RPMI7951 (cell line): ENCODE measurements at places on chromosomes 16 and 17.
A peak's percentile ranks its signal among the peaks of the same experiment; 100 is the strongest.

- peak; percentile 32 for DNase-seq
Measured at GRCh38 chr17:48625495-48626244, 488 bp downstream of the HOXB9 start.

- no peak for DNase-seq
Measured at GRCh38 chr16:79071424-79071823, 529.1 kb downstream of the MAF start.

GRCh38 chr17:68053231-68054013 is 17.9 kb downstream of the KPNA2 start:
- peak; percentile 90 for DNase-seq

GRCh38 chr16:96935-97381 is 18.9 kb downstream of the MPG start:
- peak; percentile 77 for DNase-seq

- no peak for DNase-seq
Measured at GRCh38 chr16:56048425-56049105, 142.7 kb upstream of the GNAO1 start.

GRCh38 chr16:8798535-8799157 is 1.0 kb downstream of the PMM2 start:
- no peak for DNase-seq

- no peak for DNase-seq
Measured at GRCh38 chr17:62662855-62663254, 35.4 kb downstream of the MRC2 start.

DNA sequence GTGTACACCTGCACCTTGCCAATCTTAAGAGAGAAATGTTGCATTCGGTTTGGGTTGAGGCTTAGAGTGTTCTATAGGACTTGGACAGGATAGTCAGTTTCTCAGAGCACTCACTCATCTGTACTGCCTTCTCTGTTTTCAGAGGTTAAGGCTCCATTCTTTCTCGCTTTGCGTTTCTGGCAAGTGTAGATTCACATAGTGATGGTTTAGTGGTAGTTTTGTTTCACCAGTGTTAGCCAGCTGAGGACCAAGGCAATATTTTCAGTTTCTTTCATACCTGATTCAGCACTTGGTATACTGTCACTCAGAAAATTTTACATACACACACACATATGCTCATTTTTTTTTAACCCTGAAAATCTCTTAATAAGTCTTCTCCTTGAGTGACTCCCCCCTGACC is 1.3 kb downstream of the ATXN1L start:
- no peak for DNase-seq

- DNase-seq: no peak
Measured at GRCh38 chr17:50944902-50945720, 79.0 kb upstream of the TOB1 start.

DNA sequence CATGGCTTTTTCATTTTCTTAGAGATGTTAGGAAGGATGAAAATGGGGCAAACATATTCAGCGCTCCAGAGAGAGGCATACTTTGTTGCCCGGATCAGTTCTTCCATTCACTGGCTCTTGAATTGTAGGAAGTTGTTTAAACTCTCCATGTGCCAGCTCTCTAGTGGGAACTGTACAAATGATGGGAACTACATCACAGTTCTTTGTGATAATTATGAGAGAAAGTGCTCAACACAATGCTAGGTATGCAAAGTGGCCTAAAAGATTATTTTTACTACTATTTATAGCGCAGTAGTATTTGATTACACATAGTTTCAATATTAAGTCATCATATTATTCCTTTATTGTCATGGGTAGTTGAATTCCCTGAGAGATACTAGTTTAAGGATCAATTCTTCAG is 268.5 kb downstream of the RBFOX1 start:
- no peak for DNase-seq

DNA sequence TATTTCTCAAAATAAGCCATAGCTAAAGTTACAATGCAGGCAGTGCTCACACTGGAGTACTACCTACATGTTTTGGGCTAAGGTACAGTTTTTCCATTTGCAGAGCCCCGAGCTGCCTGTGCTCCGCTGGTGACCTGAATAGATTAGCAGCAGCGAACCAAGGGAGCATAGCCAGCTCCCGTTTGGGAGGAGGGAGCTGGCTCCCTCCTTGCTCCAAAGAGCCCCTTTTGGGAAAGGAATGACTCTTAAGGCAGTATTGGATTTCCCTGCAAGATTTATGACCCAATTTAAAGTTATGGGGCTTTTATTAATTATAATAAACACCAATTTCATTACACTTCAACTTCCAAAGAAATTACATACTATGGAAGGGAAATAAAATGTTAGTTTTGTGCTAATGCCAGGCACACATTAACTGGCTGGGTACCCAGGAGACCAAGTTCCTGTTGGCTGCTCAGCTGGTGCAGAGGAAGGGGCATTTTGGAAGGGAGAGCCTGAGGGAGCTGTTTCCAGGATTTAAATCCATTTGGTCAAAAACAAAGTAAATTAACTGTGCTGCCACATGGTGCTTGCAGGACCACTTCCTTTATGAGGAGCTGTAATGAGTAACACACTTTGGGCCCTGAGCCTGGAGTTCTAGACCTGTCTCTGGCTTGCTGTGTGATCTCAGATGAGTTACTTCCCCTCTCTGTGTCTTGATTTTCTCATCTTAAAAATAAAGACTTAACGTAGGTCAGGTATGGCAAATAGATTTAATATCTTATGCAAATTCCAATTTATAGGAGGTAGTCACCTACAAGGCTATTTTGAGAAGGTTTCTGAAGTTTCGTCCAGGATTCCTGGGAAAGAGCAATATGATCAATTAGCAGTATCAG is 362.1 kb upstream of the CCL2 start:
- DNase-seq: no peak

- no peak for DNase-seq
Measured at GRCh38 chr16:47371271-47372014, 89.4 kb downstream of the ITFG1 start.

DNA sequence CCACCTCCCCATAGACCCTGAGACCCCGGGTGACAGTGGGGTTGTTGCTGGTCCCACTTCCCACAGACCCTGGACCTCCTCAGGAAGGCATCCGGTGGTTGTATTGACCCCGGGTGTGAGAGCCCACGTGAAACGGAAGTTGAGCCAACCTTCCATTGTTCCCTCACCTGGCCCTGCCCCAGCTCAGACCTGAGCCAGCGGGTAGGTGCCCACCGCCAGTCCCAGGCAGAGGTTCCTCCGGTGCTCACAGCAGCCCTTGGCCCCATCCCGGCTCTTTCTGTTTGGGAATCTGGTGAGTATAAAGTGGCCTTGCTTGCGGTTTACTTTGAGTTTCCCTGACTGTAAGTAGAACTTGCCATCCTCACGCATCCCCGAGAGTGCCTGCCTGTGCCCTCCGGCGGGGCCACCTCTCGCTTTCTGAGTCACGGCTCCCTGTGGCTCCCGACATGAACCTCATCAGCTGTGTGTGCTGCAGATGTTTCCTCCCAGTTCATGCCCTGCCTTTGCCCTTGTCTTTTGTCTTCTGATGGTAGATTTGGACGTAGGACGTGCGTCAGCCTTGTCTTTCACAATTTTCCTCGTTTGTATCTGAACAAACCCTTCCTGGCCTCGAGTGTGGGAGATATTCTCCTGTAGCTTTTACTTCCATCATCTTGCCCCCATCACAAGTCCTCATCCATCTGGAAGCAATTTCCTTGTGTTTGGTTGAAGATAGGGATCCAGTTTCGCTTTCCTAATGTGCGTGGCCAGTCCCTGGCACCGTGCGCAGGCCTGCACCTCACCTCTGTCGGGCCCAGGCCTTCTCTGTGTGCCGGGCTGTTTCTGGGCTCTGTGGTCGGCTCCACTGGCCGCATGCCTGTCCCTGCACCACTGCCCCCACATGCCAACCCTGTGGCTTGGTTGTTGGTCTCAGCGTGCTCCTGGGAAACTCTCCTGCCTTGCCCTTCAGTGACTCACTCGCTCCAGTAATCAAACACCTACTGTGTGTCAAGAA is 76.0 kb downstream of the METRNL start:
- peak; percentile 99 for DNase-seq

- no peak for DNase-seq
Measured at GRCh38 chr17:32894245-32894644, 17.3 kb upstream of the MYO1D start.

DNA sequence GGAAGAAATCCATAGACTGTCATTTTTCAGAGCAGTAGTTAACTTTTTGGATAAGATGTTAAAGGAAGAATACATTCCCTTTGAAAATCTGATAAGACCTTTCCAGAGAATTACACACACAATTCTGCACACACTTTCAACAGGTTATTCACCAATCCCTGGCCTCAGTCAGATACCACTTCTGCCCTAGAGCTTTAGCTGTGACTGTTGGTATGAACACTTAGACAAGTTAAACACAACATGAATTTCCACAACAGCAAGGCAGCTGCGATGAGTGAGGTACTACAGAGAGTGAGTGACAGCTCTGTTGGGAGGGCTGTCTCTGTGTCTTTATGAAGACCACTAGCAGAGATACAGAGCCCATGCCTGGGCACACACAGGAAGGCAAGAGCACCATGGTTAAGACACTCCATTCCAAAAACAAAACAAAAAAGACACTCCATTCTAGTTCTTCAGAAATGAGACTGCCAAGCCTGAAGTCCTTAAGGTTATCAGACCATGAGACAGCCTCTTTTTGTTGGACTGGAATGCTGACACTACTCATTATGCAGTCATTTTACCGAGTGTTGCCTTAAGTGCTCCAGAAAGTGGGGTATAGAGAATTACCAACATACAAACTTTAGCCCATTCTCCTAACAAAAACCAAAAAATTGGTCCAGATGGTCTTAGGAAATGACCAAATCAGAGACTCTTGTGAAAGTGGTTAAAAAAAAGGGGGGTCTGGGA is 42.4 kb downstream of the TOM1L2 start:
- DNase-seq: no peak

DNA sequence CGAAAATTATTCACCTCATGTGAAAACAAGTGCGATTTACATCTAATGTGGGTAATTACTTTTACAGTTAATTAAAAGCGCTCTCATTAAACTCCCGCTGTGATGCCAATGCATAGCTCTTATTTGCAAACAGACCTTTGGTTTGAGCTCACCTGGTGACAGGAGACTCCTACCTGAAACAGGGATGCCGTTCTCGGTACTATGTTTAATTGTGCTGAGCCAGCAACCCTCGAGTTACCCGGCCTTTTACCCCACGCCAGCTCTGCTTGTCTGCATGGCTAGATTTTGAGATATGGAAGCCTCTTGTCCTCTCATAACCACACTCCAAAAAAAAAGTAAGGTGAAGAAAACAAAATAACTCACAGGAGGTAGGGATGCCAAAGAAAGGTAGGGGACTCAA is 690.4 kb upstream of the RBFOX1 start:
- no peak for DNase-seq

- DNase-seq: no peak
Measured at GRCh38 chr17:21228111-21228510, 14.2 kb upstream of the TMEM11 start.

GRCh38 chr16:85438981-85439685 is 174.0 kb upstream of the GSE1 start:
- no peak for DNase-seq
